ENCODE measurements at places on chromosomes 2 and 18.

DNA sequence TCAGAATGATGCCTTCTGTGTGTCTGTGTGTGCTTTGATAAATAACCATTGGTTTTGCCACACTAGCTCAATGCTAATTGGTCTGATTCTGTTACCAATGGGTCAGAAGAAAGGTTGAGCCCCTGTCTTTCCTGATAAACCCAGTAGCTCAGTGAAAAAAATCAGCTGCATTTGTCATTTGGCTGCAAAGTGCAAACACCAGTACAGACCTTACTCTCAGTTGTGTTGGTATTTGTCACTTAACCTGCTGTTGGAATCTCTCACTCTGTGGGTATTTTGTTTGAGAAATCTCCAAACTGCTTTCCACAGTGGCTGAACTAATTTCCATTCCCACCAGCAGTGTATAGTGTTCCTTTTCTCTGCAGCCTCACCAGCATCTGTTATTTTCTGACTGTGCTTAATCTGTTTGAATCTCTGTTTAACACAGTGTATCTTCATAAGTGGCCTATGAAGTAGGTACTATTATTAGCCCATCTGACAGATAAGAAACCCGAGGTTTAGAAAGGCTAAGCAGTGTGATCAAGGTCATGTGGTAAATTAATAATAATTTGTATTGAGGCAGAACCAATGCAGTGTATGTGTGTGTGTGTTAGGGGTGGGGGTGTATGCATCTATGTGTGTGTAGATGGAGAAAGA lies 26.7 kb downstream of the LIMS1 start:
- DNase-seq = no peak

GRCh38 chr2:127226520-127227263 lies 6.6 kb upstream of the CYP27C1 start:
- no peak for DNase-seq

DNA sequence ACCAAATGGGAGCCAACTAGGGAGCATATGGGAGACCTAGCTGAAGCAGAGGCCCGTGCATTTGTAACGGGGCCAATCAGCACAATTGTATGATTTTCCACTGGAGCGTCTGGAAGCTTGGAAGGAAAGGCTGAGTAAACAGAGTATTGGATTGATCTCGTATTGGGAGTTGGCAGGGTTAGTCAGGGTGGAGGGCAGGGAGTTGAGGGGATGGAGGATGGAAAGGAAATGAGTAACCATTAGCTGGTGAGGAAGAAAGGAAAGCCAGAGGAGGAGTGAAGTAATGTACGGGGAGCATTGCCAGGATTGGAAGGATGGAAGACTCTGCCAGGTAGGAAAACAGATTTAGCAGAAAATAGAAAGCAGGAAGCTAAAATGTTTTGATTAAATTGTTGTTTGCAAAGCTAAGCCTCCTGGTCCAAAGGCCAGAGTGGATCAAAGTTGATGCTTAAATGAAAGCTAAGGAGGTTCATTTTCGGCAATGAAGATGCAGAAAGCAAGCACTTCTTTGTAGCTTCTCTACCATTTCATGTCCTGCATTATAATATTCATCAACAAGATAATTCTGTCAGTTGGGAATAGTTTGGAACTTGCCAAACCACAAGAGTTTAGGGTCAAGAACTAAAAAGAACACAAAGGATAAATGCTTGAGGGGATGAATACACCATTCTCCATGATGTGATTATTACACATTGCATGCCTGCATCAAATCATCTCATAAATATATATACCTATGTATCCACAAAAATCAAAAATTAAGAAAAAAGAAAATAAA lies 75.6 kb upstream of the TTN start:
- no peak for DNase-seq

DNA sequence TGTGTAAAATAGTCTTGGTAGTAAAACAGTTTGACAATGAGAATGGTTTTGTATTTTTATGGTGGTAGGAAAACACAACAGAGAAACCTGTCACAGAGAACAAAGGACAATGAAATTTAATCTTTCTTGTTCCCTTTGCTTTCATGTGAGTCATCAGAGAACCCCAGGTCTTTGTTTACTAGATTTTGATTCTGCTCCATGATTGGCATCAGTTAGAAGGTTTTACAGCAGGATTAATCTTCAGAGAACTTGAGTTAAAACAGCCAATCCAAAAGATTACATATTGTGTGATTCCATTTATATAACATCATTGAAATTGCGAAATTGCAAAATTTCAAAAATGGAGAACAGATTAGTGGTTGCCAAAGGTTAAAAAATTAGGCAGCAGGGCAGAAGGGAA lies 2.5 kb downstream of the APLF start:
- no peak for DNase-seq

- DNase-seq = no peak
Measured at GRCh38 chr2:211800001-211800400, 738.6 kb downstream of the ERBB4 start.

- DNase-seq = no peak
Measured at GRCh38 chr2:114786901-114787300, 344.5 kb downstream of the DPP10 start.

DNA sequence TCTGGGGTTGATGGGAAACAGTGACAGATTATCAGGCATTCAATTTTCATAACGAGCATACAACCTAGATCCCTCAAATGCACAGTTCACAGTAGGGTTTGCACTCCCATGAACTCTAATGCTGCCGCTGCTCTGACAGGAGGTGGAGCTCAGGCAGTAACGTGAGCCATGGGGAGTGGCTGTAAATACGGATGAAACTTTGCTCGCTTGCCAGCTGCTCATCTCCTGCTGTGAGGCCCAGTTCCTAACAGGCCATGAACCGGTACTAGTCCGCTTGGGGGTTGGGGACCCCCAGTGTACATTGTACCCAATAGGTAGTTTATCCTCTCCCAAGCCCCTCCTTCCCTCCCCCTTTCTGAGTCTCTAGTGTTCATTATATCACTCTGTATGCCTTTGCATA lies 94.6 kb downstream of the PTH2R start:
- DNase-seq = no peak

DNA sequence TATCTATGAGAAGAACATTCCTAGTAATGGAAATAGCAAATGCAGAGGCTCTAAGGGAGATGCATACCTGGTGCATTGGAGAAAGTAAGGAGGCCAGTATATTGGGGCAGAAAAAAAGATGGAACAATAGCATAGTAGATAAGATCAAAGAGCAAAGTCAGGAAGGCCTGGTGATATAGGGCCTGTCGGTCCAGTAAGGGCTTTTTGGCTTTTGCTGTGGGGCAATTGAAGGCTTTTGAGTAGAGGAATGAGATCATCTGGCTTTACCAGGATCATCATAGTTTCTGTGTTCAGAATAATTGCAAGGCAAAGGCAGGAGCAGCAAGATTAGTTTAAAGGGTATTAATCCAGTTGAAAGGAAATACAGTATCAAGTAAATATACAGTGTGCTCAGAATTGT lies 111.8 kb downstream of the EHBP1 start:
- no peak for DNase-seq

- no peak for DNase-seq
Measured at GRCh38 chr2:86002375-86002774, 103.3 kb downstream of the POLR1A start.

DNA sequence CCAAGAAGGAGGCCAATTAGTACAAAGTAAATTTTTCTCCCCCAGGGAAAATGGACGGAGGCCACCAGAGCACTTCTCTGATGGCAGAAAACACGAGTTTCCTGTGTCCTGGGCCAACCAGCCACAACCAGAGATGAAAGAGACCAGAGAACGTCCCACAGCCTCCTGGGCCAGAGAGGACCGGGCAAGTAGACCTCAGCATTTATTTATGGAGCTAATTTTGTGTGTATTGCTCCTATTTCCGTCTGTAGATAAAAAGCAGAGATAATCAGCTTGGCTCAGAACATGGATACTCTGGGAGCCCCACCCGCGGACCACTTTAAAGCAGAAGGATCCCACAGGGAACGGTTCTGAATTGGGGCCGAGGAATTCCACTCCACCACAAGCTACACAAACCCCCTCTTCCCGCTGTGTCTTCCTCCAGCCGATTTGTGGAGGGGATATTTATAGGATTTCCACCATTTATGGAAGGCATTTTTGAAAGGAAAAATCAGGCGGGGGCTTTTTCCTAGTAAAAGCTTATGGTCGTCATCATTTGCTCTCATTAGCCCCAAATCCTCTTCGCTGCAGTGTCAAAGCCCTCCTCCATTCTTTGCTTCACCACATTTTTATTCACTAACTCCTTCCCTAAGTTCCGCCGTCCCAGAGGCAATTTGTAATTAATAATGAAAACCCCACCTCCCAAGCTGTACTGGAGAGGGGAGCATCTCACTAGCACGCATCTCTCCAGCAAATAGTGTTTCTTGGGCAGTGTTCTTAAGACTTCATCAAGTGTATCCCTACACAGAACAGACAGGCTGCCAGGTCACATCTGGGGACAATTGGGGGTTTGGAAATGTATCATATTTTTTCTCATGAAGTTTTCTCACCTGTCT lies 43.7 kb upstream of the TWIST2 start:
- no peak for DNase-seq

DNA sequence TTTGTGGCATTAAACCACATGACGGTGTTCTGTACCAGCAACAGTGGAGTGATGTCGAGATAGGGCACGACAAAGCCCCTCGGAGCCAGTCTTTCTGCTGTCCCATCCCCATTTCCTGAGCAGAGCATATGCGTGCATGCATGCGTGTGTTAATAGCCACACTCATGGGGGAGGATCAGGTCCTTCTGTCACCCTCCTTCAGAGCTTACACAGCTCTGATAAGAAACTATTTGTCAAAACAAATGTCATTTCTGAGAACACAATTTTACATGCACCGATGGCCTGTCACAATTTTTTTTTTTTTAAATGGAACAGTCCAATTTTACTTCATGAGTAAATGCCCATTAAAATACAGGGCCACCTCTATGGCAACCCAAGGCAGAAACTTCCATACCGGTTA lies 95.9 kb upstream of the ZBTB14 start:
- DNase-seq = no peak

- DNase-seq = no peak
Measured at GRCh38 chr2:39851651-39852110, 72.6 kb upstream of the THUMPD2 start.

GRCh38 chr2:47903781-47904490 lies 2.4 kb downstream of the FBXO11 start:
- DNase-seq = no peak

GRCh38 chr2:180734382-180734781 lies 246.0 kb upstream of the UBE2E3 start:
- no peak for DNase-seq

- DNase-seq = no peak
Measured at GRCh38 chr2:197915548-197916265, 111.3 kb downstream of the PLCL1 start.

DNA sequence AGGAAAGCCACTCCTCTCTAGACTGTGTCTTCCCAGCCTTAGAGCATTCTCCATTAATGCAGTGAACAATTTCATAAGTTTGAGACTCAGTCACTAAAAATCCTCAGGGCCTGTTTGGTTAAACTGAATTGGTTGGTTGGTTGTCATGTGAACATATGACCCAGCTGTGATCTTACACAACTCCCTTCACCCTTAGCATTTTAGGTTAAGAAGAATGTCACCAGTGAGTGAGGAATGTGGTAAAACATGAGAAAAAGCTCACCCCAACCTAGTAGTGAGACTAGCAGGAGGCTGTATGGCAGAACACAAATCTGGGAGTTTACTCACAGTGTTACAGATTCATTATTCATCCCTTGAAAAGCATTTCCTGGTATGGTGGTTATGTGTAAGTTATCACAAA lies 32.4 kb downstream of the LHCGR start:
- DNase-seq = no peak

GRCh38 chr2:136217996-136218395 lies 100.0 kb upstream of the CXCR4 start:
- DNase-seq = no peak

DNA sequence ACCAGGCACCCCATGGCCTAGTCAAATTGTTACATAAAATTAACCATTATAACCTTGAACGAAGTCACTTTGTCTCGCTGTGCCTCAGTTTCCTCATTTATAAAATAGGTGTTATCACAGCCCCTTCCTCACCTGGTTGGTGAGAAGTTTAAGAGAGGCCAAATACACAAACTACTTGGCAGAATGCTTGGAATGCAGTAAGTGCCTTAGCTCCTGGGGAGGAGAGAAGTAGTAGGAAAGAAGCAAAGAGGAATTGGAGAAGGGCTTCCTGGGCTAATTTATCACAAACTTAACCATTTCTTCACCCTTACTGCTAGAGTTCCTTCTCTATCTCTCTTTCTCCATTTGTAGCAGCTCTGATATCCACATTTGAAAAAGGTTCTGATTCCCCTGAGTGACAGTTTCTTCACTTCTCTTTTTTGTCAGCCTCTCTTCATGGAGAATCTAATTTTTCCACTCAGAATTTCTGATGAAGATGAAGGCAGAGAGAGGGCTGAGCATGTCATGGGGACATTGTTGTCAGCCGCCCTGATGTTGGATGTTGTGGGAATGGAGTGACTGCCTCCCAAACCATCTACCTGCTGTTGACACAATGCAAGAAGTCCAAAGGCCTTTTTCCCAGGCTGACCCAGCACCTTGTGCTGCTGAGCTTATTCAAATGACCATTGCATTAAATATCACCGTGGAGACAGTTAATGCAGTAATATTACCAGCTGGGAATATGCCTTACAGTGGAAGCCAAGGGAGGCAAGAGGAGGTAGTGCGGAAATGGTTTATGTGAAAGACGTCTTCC lies 60.4 kb downstream of the BOD1L2 start:
- no peak for DNase-seq

GRCh38 chr2:180846756-180847472 lies 133.5 kb upstream of the UBE2E3 start:
- DNase-seq = no peak

GRCh38 chr18:6876641-6877041 lies 147.1 kb downstream of the ARHGAP28 start:
- no peak for DNase-seq

DNA sequence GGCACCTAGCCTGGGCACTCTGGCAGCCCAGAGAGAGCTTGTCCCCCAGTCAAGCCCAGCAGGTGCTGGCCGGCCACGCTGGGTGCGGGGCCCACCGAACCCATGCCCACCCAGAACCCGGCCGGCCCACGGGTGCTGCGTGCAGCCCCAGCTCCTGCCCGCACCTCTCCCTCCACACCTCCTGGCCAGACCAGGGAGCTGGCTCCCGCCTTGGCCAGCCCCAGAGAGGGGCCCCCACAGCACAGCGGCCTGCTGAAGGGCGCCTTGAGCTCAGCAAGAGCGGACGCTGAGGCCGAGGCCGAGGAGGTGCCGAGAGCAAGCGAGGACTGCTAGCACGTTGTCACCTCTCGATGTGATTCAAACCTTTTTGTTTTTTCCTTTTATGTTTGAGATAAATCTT lies 407.0 kb upstream of the KCNJ3 start:
- DNase-seq = no peak

DNA sequence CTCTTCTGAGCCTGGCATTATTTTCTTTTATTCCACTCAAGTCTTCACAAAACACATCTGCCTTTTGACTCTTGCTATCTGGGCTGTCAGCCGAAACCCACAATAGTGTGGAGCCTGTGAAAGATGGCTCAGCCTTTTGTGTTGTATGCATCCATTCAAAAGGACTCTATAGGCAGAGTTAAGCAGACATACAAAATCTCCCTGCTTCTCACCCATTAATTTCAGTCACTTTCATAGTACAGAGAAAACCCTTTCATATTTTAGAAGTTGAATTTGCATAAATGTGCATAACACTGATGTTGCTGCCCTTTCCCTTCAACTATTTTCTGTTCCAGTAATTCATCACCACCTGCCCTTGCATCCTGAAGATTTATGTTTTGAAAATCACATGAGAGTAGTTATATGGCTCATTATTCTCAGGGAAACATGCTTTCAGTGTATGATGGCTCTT lies 154.6 kb downstream of the EVA1A start:
- DNase-seq = no peak
